Fibroblast of skin of scalp (primary cell): ENCODE measurements at places on chromosomes 4 and X.

DNA sequence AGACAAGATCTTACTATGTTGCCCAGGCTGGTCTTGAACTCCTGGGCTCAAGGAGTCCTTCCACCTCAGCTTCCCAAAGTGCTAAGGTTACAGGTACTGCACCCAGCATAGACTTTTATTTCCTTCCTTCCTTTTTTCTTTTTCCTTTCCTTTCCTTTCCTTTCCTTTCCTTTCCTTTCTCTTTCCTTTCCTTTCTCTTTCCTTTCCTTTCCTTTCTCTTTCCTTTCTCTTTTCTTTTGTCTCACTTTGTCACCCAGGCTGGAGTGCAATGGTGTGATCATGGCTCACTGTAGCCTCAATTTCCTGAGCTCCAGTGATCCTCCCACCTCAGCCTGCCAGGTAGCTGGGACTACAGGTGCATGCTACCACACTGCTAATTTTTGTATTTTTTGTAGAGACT, 19.4 kb downstream of the DLG3 start:
- no peak for DNase-seq

- no peak for DNase-seq
Observed at GRCh38 chr4:117284736-117285135, 199.4 kb upstream of the TRAM1L1 start.

DNA sequence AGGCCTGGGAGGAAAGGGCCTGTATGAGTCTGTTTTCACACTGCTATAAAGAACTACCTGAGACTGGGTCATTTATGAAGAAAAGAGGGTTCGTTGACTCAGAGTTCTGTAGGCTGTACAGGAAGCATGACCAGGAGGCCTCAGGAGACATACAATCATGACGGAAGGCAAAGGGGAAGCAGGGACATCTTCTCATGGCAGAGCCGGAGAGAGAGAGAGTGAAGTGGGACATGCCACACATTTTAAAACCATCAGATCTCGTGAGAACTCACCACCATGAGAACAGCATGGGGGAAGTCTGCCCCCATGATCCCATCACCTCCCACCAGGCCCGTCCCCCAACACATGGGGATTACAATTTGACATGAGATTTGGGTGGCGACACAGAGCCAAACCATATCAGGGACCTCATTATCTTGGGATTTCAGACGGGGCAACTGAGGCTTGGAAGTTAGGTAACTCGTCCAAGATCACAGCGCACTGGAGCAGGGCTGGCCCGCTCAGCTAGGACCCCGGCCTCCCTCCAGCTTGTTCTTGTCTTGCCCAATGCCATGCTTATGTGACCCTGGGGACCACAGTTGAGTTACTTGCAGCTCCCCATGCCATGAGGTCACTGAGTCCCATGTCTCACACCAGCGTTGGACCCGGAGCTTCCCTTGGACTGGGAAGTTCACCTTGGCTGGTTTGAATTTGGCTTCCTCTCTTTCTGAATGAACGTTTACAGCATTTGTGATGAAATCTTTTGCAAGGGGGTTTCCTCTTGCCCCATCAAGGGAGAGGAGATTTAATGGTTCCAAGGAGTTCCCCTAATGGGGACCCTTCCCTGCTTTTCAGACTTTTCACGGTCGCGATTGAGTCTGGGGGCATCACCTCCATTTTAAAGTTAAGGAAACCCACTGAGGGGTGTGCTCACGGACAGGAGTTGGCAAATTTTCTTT, 18.1 kb downstream of the HTRA3 start:
- DNase-seq, result no peak

GRCh38 chr4:113997206-113997605, 17.8 kb upstream of the ARSJ start:
- no peak for DNase-seq

DNA sequence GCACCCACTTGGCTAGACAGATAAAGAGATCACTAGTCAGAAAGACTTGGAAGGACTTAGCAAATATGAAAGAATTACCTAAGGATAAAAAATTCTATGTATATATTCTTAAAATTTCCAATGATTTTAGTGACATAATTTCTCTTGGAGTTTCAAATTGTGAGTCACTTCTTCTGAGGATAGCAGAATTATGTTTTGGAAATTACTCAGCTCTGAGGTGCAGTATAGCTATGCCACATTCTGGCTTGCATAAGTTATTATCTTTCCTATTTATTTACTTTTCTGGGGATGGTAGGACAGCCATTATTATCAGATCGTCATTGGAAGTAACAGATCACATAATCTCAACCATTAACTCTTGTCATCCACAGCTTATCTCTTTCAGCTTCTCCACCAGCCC, 853.5 kb downstream of the TRIML1 start:
- peak; percentile 41 for DNase-seq

DNA sequence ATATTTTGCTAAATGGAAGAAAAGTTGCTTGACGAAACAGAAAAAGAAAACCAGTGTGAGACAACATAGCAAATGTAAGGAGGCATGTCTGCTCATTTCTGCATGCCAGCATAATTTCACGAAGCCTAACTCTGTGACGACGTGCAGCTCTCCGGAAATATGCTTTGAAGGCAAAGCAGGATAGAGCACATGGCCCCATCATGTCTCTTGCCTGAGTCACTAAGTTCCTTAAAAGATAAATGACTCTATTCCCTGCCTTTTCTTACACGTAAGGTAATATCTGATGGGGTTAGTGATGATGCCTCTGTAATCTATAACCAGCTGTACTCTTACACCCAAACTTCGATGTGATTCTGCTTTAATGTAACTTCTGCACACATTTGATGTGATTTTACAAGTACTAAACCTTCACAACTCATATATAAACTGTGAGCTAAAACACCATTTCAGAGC, 64.5 kb downstream of the ANXA3 start:
- peak; percentile 70 for DNase-seq

- peak; percentile 93 for DNase-seq
Observed at GRCh38 chr4:143335979-143336780, 496 bp upstream of the GAB1 start.

- DNase-seq, result no peak
Observed at GRCh38 chrX:85836868-85837267, 210.5 kb downstream of the CHM start.

DNA sequence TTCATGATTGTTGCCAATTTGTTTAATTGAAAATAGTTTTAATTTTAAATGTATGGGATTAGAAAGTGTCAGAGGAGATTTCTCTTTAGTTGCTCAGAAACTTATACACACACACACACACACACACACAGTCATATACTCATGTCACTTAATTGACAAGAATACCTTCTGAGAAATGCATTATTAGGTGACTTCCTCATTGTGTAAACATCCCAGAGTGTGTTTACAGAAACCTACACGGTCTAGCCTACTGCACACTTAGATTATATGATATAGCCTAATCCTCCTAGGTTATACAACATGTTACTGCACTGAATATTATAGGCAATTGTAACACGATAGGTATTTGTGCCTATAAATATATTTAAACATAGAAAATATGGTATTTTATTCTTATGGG, 1327.4 kb downstream of the FSTL5 start:
- no peak for DNase-seq

GRCh38 chrX:72238183-72238582, 644 bp downstream of the ERCC6L start:
- DNase-seq, result no peak

DNA sequence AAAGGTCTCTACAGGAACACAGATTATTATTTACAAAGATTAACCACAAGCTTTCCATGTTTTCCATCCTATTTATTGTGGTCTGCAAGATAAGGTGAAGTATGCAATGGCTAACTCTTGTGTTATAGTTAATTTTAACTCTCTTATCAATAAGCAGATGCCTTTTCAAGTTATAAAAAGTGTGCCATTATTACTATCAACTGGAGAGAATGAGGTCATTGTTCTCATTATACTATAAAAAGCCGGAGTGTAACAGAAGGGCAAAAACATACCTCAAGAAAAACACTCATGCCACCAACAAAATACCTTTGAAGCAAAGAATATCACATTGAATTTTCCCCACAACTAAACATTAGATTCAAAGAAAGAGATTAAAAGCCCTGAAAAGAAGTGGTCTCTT, 52.0 kb upstream of the SORBS2 start:
- no peak for DNase-seq

- no peak for DNase-seq
Observed at GRCh38 chr4:3655485-3655884, 110.7 kb upstream of the ADRA2C start.
